ENCODE measurements at places on chromosomes 1 and 21.
A peak's percentile ranks its signal among the peaks of the same experiment; 100 is the strongest.

- DNase-seq: no peak
These were observed 20.8 kb upstream of the TLCD4 start for GRCh38 chr1:95096218-95096841.

GRCh38 chr1:157995583-157996169 lies 2.2 kb downstream of the KIRREL1 start:
- no peak for DNase-seq

DNA sequence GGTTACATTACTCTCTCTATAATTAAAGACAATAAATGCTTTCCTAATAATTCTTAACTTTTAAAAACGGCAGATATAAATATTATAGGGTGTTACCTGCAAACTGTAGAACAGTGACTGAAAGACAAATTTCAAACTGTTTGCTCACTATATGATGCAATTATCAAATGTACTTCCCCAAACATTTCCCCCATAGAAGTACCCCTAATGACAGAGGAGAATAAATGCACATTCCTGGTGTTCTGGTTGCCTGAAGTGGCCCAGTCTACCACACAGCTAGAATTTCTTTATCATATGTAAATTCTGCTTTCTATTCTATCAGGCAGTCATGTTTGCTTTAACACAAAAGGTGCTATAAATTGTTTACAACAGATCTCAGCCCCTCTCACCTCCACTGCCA lies 70.4 kb downstream of the VAV3 start:
- no peak for DNase-seq

- DNase-seq: no peak
These were observed 13.7 kb upstream of the MFSD2A start for GRCh38 chr1:39940980-39941871.

DNA sequence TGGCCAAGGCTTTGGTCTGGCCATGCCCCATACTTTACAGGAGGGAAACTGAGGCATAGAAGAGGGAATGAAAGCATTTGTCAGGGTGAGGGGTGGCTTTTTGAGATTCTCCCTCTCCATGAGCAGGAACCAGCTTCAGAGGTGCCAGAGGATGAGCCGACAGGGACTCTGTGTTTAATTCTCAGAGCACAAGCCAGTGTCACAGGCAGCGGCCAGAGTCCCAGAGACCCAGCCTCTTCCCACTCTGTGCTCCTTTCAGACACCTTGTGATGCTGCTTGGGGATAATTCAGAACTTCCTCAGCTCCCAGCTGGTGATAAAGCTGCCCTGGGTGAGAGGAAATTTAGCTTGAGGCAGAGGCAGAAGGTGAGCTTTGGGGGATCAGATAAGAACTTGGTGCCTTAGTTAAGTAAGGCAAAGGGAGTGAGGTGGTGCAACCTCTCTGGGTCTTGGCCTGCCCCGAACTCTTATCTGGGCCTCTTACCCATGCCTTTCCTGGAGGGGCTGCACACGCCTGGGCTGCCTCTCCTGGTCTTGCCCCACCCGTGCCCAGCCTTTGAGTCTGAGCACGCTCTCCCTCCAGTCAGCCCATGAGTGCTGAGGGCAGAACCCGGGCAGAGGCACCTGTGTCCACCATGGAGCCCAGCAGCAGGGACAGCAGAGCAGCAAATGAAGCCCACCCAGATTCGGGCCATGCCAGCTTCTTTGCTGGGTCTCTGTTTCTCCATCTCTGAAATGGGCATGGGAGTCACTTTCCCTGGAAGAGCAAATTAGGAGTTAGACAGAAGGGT lies 175.6 kb upstream of the C1orf174 start:
- DNase-seq: no peak

DNA sequence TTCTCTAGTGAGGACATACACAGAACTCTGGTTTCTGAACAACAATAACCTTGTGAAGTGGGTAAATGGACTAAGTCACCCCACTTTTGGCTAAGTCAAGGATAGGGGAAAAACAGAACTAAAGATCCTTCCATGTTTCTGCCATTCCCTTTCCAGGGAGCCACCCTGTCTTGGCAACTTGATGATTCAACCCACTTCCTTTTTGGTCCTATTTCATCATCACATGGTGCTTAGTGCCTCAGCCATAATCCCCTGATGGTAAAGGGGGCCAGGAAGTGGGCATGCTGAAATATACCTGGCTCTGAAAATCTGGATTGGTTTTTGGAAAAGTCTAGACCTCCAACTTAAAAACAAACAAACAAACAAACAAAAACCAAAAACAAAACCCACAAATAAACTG lies 206.4 kb upstream of the FOXD3 start:
- DNase-seq: peak; percentile 33

DNA sequence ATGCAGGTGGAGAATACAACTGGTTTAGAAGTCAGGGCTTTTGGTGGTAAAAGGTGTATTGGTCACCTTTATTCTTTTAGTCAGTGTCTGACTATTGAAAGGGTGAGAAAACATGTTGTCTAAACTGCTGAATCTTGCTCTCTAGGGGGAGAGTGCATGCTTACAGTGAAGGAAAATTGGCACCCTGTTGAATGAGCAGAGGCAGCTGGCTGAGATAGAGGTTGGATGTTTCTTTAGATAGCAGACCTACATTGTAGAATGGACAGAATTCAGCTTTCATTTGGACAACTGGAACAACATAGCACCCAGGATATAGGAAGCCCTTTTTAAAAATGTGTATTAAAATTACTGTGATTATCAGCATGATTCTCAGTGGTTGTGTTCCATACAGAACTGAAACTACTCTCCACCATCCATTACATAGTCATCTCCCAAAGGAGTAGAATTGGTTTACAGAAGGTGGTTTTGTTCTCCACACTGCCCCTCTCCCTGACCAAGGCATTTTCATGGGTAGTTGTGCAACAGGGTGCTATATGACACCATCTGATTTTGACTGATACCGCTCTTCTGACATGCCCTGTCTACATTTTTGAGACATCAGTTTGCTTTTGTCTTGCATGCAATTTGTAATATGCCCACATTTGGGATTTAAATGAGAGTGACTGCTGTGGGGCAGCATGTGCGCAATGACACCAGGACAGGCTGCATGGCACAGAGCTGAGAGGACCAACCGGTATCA lies 16.2 kb downstream of the RHOU start:
- DNase-seq: peak; percentile 44

GRCh38 chr1:113207457-113207856 lies 134.5 kb downstream of the LRIG2 start:
- no peak for DNase-seq

GRCh38 chr1:161096530-161096929 lies 1.6 kb upstream of the KLHDC9 start:
- DNase-seq: no peak

- DNase-seq: peak; percentile 75
These were observed 460.6 kb downstream of the DSCAM start for GRCh38 chr21:40386294-40386911.

GRCh38 chr1:87495147-87495546 lies 166.5 kb downstream of the LMO4 start:
- peak; percentile 83 for DNase-seq

DNA sequence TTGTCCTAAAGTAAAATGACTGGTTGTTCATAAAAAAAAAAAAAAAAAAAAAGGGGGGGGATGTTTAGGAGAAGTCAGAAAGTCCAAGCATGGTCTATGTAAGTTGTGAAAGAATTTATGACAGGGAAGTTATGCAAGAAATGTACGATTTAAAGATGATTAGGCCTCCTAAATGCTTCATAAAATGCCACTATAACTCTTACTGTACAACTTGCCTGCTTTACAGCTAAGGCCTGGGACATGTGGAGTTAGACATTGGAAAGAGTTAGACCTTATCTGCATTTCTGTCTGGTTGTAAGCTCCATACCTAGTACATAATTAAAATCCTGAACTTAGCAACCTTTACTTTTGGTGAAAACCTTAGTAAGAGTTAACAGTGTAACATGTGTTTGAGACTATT lies 150.0 kb downstream of the TPR start:
- no peak for DNase-seq

DNA sequence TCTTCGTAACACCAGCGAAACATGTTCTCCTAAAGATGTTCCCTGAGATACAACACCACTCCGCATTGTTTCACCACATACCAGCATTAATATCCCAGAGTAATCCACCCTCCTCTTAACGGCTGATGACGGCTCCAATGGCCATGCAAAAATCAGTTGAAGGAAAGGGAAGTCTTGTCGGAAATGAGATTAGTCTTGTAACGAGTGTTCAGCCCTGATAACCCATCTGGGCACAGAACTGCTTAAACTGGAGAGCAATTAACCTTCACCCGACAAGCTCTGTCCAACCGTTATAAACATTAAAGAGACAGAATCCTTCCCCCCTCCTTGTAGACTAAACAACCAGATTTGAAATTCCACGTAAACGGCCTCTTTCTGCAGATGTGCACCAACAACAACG lies 21.9 kb downstream of the ERG start:
- peak; percentile 99 for DNase-seq

DNA sequence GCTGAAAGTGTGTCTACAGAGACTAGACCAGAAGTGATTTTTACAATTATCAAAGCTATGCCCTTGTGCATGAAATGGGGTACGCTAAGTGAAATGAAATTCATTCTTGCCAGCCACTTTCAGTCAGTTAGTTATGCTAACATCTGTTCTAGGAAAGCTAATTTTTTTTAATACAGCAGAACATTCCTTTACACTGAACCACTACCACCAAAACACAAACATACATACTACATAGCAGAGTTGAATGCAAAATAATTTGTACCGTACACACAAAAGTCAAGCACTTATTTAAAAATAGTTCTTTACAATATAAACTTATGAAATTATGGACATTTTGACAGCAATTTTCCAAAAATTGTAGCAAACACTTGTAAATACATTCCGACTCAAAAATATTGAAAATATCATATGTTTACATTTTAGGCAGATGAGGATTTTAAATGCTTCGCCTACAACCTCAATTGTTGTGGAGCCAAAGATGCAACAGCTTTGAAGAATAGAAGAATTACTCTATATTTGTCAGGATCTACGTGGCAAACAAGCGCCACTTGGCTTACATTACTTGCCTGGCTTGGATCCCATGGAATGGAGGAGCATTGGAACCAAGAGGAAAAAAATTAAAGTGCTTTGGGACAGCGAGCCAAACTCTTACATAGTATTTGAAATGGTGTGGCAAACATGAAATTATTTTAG lies 30.6 kb downstream of the WLS start:
- no peak for DNase-seq

GRCh38 chr1:55617288-55617982 lies 402.3 kb upstream of the USP24 start:
- no peak for DNase-seq

DNA sequence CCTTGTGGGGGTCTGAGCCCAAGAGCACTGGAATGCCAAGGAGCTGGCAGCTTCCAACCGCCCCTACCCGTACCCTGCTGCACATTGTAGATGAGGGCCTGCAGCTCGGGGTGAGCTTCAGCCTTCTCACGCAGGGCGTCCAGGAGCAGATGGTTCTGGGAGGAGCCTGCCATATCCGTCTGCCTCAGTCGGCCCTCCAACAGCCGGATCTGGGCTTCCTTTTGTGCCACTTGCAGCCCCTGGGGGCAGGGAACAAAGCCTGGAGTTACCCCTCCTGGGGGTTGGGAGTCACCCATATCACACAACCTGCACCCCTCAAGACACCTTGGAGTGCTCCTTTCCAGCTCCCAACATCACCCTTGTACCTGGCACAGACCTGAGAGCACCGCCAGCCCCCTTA lies 34.8 kb downstream of the KIF21B start:
- DNase-seq: no peak

DNA sequence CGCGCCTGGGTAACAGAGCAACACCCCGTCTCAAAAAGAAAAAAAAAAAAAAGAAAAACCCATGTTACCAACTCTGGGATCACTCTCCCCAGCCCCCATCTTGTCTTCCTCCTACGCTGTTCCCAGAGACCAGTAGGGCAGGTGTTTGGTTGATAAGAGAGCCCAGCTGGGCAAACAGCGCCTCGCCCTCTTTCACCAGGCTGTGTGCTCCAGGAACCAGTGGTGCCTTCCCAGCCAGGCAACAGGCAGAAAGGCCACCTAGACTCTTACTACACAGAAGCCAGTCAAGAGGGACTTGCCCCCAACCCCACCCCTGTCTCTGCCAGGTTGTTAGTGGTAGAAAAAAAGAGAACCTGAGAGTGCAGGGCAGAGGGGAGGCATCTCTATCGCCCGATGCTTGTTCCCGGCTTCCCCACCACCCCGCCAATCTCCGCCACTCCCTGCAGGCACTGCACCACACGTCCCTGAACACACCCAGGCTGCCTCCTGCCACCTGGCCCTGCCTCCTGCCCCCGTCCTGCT lies 14.0 kb upstream of the CTRC start:
- DNase-seq: peak; percentile 64

DNA sequence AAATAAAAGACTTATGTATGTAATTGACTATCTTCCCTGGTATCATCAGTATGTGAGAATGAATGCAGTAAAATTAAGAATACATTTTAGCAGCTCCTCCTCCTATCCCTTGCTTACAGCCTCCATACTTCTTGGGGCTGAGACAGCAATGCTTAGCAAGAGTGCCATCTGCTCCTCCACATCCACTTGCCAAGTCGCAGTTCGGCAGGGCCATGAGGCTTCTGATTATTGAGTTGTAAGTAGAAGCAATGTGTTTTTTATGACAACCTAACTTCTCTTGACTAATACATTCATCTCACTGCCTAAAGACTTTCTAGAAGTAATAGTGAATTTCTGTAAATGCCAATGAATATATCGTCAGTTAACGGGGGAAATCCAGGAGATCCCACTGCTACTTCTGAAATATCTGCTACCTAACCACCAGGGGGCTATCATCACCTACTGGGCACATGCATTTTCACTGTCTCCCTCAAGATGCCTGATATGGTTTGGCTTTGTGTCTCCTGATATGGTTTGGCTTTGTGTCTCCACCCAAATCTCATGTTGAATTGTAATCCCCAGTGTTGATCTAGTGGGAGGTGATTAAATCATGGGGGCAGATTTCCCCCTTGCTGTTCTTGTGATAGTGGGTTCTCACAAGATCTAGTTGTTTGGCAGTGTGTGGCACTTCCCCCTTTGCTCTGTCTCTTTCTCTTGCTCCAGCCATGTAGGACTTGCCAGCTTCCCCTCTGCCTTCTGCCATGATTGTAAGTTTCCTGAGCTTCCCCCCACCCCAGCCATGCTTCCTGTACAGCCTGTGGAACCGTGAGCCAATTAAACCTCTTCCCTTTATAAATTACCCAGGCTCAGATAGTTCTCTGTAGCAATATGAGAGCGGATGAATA lies 59.6 kb downstream of the EXTL2 start:
- peak; percentile 60 for DNase-seq

Data from OCI-M1 (cell line).